ENCODE measurements at places on chromosomes 12 and 14. TPM values are rescaled to one million over a fixed set of nuclear protein-coding genes. Genes with fewer than 3 reads are reported as not detected.

ORAI1 gene
- 29.9 TPM for total RNA-seq

C14orf132 gene
- total RNA-seq, result 32.0 TPM

MMP14 gene
- total RNA-seq, result 86.8 TPM

NELL2 gene
- total RNA-seq, result 54.2 TPM

SMCO3 gene
- total RNA-seq, result not detected

DNA sequence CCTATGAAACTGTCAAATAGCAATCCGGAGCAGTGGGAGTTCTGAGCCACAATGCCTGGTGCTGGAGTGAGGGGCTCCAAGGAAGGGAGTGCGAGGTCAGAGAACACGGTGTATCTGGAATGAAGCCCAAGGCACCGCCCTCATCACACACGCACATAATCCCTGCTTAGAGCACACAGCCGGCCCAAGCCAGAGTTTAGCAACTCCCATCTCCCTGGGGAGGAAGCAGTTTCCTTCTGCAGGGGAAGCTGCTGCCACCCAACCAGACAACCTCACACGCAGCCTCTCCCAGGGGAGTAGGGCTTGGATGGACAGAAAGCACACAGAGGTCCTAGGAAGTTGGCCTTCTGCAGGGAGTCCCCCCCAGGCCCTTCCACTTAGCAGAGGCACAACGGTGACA is 31.3 kb downstream of the ACTN1 start:
- no peak for DNase-seq
- no peak overlapping the region for H3K27ac ChIP-seq
- no peaks in the 10 kb centered on the region for H3K27me3 ChIP-seq

GRCh38 chr12:130992448-130992847 is 38.7 kb downstream of the ADGRD1 start:
- H3K4me3 ChIP-seq, result no peak overlapping the region
- no peaks in the 10 kb centered on the region for H3K4me1 ChIP-seq
- H3K36me3 ChIP-seq, result no peaks in the 10 kb centered on the region
- no peak for DNase-seq
- H3K27me3 ChIP-seq, result no peaks in the 10 kb centered on the region
- H3K27ac ChIP-seq, result no peak overlapping the region

DNA sequence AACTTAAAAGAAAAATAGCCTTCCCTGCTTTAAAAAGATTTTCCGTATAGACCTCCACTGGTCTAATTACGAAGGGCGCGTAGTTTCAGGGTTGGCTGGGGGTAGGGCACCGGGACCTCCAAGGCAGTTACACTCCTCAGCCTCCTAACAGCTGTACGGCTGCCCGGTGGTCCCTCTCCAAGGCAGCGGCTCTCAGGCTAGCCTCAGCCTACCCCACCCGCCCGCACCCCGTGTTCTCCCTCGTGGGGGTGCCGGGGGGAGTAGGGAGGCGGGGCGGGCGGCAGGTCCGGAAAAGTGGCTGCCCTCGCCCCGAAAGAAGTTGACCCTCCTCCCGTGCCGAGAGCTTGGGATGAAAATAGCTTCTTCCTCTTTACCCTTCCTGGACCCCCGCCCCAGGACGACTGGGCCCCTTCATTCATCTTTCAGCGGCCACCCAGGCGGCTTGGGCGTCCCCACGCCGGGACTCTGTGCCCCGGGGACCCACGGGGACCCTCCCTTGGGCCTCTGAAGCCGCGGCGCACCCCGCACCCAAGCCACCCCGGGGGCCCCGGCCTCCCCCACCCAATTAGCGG is 991 bp upstream of the RCOR1 start:
- no peaks in the 10 kb centered on the region for H3K36me3 ChIP-seq
- no peaks in the 10 kb centered on the region for H3K27me3 ChIP-seq
- peaks cover 3% of the 10 kb centered on the region for H3K4me1 ChIP-seq
- peak overlapping the region; percentile 87 for H3K27ac ChIP-seq
- H3K4me3 ChIP-seq, result peak overlapping the region; percentile 60

DNA sequence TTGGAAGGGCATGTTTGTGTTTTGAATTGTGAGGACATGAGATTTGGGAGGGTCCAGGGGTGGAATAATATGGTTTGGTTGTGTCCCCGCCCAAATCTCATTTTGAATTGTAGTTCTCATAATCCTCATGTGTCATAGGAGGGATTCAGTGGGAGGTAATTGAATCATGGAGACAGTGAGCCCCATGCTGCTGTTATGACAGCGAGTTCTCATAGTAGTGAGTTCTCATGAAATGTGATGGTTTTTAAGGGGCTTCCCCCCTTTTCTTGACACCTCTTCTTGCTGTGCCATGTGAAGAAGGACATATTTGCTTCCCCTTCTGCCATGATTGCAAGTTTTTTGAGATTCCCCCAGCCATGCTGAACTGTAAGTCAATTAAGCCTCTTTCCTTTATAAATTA is 260.0 kb downstream of the DUSP6 start:
- no peak overlapping the region for H3K4me3 ChIP-seq
- H3K27me3 ChIP-seq, result no peaks in the 10 kb centered on the region
- DNase-seq, result no peak
- peaks cover 3% of the 10 kb centered on the region for H3K4me1 ChIP-seq
- H3K36me3 ChIP-seq, result no peaks in the 10 kb centered on the region

DNA sequence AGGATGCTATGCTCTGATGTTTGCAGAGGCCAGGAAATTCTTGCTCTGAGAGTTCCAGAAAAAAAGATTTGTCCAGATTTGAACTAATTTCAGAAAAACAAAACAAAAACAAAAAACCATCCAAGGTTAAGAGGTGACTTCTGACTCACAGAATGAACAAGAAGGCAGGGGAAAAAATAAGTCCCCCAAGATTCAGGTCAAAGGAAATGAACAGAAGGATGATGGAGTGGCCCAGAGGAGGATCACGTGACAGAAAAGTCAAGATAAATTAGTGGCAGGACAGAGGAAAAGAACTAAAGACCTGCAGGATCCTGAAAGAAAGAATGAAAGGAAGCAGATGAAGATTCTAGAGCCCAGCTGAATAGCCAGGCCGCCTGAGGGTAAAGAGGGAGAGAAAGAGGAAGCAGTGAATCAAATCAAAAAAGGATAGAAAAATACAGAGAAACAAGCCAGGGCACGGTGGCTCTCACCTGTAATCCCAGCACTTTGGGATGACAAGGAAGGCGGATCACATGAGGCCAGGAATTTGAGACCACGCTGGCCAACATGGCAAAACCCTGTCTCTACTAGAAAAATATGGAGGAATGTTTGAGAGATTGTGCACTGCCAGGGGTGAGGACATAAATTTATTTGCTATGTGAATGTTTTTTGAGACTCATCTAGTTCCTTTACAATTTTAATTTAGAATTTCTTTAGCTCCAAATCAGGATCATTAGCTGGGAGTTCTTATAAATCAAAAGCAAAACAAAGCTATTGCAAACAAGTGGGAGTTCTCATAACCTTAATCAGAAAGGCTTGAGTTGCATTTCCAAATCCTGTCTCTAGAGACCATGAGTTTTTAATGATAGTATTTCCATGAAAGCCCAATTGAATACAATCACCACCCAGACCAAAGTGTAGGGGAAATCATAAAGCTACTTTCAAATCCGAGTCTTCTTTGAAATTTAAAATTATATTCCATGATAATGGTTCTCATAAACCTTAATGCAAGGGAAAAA is 217.1 kb upstream of the PLEKHG7 start:
- H3K4me1 ChIP-seq, result no peaks in the 10 kb centered on the region
- no peak overlapping the region for H3K4me3 ChIP-seq
- no peaks in the 10 kb centered on the region for H3K27me3 ChIP-seq
- H3K36me3 ChIP-seq, result no peaks in the 10 kb centered on the region
- no peak overlapping the region for H3K27ac ChIP-seq

- no peak overlapping the region for H3K4me3 ChIP-seq
- H3K27ac ChIP-seq, result no peak overlapping the region
- no peaks in the 10 kb centered on the region for H3K36me3 ChIP-seq
- no peaks in the 10 kb centered on the region for H3K27me3 ChIP-seq
Measured at GRCh38 chr12:125005652-125006051, 12.2 kb downstream of the BRI3BP start.

GRCh38 chr12:49345051-49345824 is 1.4 kb upstream of the DNAJC22 start:
- peak overlapping the region; percentile 43 for H3K4me3 ChIP-seq
- H3K4me1 ChIP-seq, result peaks cover 31% of the 10 kb centered on the region
- H3K27ac ChIP-seq, result no peak overlapping the region
- H3K27me3 ChIP-seq, result peaks cover 66% of the 10 kb centered on the region
- DNase-seq, result peak; percentile 67
- H3K36me3 ChIP-seq, result no peaks in the 10 kb centered on the region
